ENCODE measurements at places on chromosomes 2 and 18. TPM values are rescaled to one million over a fixed set of nuclear protein-coding genes. Genes with fewer than 3 reads are reported as not detected.

Gene VWA3B
- total RNA-seq, result not detected

Gene RSAD2
- 15.7 TPM for total RNA-seq

Gene LOXL3
- 0.94 TPM for total RNA-seq

Gene CPLX4
- not detected for total RNA-seq

Gene CNOT11
- 40.4 TPM for total RNA-seq

Gene MOGAT1
- total RNA-seq, result not detected

Gene CNGA3
- 0.05 TPM for total RNA-seq

Gene NOL4
- total RNA-seq, result not detected

Gene NYAP2
- total RNA-seq, result not detected

Gene G6PC2
- not detected for total RNA-seq

Gene MSTN
- 0.05 TPM for total RNA-seq

Gene AGXT
- not detected for total RNA-seq

Gene KIF3C
- total RNA-seq, result 10.2 TPM

Gene AOX1
- 21.0 TPM for total RNA-seq

Gene REG3G
- total RNA-seq, result not detected

Gene LONRF2
- total RNA-seq, result not detected

Gene KLHL14
- not detected for total RNA-seq

Gene DAPL1
- not detected for total RNA-seq

Gene ZDBF2
- 3.0 TPM for total RNA-seq

Gene CCDC148
- not detected for total RNA-seq

Gene KCNIP3
- 0.15 TPM for total RNA-seq

Gene ITM2C
- 1.9 TPM for total RNA-seq

Gene ANKRD30BL
- not detected for total RNA-seq

Gene CTAGE1
- total RNA-seq, result not detected

Gene OSBPL6
- total RNA-seq, result 1.1 TPM

Gene POTEC
- not detected for total RNA-seq

Gene TGFA
- total RNA-seq, result 4.7 TPM

Gene IGFBP5
- 0.33 TPM for total RNA-seq

All from mammary microvascular endothelial cell (primary cell).